Hematopoietic multipotent progenitor cell treated with erythropoietin and hydrocortisone succinate and interleukin-3 and kit ligand, for 4 days (in vitro differentiated cells): ENCODE measurements at places on chromosomes 16 and 17.

DNA sequence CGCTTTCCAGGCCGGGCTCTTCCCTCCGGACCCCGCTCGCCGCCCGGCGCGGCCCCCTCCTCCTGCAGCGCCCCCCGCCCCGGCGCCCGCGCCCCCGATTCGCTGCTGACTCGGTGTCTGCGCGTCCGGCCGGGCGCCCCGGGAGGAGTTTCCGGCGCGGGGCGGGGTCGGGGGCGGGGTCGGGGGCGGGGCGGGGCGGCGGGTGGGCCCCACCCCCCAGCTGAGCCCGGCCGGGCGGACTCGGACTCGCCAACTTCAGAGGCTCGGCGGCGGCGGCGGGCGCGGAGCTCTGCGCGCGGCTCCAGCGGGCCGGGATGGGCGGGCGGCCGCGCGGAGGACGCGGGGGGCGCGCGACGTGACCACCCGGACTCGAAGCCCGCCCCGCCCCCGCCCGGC is at the start of gene METRNL:
Gene METRNL, plus strand, starts transcription at position 258 of the 396 bp plus-strand sequence. CDS start 207 bp downstream, outside the sequence.
- peak; percentile 85 for DNase-seq

DNA sequence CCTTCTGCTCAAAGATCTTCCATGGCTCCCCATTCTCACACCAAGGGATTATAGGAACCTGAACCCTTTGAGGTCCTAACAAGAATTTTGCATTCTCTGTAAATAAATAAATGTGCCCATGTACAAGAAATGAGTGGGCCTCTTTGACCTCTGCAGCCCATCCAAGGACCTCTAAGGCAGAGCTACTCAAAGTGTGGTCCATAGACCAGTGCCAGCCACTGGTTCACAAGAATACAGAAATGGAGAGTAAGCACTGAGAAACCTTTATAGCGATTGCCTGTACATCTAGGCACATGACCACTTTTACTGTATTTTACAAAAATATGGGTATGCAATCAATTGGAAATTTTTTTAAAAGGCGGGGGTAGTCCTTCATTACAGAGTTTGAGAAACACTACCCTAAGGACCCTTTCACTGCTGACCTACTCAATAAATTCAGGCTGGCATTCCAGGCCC is 7.8 kb upstream of the SRCIN1 start:
- DNase-seq: no peak

DNA sequence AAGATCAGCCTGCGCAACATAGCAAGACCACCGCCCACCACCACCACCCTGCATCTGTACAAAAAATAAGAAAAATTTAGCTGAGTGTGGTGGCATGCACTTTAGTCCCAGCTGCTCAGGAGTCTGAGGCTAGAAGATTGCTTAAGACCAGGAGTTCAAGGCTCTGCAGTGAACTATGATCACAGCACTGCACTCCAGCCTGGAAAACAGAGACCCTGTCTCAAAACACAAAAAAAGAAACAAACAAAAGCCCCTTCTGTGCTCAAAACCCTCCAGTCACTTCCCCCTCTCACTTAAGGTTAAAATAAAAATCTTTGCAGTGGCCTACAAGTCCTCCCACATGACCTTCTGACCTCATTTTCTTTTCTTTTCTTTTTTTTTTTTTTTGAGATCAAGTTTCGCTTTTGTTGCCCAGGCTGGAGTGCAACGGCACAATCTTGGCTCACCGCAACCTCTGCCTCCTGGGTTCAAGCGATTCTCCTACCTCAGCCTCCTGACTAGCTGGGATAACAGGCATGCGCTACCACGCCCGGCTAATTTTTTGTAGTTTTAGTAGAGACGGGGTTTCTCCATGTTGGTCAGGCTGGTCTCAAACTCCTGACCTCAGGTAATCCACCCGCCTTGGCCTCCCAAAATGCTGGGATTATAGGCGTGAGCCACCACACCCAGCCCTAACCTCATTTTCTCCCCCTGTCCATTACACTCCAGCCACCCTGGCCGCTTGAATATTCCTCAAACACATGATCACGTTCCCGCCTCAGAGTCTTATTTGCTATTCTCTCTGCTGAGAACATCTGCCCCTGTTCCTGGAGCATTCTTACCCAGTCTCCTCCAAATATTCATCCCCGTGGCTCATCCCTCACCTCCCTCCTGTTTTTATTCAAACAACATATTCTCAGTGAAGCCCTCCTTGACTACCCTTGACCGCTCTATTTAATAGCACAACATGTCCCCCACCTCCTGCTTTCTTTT is 126.6 kb upstream of the MED13 start:
- DNase-seq: no peak

DNA sequence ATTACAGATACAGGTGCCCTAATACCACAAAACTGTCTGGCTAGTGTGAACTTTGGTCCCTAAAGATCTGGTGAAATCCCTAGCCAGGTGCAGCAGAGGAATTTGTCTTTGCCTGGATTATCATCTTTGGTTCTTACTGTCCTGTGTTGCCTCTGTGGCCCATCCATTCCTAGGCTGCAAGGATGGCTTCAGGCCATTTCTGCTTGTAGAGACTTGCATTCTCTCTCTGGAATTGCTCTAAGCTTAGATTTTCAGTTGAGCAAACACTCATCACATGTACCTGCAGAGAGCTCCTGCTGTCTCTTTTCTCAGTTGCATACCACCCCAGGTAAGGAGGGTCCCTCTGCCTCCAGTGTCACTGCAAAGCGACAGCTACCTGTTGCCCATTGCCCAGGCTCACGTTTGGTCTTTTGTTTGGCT is 114.9 kb downstream of the PRKCA start:
- DNase-seq: no peak

DNA sequence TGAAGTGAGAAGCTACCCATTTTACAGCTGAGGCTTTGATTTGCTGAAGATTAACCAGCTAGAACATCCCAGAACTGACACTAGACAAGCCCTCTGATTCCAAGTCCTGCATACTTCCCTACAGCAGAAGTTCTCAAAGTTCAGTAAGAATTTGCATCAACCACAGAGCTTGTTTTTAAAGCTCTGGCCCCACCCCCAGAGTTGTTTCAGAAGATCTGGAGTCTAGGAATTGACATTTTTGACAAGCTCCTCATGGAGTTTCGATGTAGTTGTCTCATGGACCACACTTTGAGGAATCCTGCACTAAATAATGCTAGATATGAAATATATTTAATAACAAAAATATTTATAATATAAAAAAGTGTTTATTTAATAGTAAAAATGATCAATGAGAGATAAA is 120.3 kb upstream of the ADAMTS18 start:
- DNase-seq: no peak

GRCh38 chr16:69691980-69692911 is 34.1 kb downstream of the NQO1 start:
- no peak for DNase-seq

DNA sequence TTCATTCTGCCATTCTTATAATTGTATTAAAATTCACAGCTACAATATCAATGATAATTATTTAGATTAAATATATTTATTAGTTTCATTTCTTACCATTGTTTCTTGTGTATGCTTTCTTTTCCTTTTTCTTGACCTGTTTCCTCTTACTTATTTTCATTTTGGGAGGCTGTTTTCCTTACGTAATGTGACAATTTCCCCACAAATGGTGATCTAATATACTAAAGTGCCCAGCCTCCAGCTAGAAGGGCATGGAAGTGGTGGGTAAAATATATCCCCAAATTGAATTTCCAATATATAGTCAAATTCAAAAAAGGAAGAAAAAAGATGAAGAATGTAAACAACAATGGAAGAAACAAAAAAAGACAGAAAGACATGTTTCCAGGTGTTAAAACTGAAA is 1.5 kb upstream of the ABCA6 start:
- DNase-seq: no peak

- DNase-seq: no peak
Observed at GRCh38 chr17:33567223-33567622, 274.1 kb upstream of the ASIC2 start.

DNA sequence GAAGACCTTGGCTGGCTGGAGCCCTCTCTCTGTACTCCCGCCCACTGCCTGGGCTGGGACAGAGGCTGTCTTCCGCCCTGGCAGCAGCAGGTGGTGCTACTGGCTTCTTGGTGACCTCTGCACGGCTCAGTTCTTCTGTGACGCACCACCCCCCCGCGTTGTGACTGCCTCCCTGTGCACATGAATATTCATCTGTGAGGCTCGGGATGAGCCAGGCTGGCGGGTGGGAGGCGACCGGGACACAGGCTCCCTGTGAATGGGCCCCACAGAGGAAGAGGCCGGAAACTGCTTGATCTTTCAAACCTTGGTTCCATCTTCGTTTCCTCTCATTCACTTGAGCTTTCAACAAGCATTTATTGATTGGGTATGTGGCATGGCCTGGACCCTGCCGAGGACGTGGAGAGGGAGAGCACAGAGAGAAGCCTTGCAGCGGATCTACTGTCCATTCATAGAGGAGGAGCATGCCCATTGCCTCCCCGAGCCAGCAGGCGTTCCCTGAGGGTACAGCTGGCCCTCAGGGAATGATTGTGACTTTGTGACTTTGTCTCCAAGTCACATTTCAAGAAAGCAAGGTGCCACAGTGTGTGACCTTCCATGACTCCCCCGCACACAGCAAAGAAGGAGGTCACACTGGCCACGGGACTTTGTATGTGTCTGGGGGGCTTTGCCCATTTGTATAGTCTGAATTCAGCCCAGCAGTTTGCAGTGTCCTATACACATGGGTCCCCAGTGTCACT is 45.0 kb downstream of the B9D1 start:
- peak; percentile 34 for DNase-seq

DNA sequence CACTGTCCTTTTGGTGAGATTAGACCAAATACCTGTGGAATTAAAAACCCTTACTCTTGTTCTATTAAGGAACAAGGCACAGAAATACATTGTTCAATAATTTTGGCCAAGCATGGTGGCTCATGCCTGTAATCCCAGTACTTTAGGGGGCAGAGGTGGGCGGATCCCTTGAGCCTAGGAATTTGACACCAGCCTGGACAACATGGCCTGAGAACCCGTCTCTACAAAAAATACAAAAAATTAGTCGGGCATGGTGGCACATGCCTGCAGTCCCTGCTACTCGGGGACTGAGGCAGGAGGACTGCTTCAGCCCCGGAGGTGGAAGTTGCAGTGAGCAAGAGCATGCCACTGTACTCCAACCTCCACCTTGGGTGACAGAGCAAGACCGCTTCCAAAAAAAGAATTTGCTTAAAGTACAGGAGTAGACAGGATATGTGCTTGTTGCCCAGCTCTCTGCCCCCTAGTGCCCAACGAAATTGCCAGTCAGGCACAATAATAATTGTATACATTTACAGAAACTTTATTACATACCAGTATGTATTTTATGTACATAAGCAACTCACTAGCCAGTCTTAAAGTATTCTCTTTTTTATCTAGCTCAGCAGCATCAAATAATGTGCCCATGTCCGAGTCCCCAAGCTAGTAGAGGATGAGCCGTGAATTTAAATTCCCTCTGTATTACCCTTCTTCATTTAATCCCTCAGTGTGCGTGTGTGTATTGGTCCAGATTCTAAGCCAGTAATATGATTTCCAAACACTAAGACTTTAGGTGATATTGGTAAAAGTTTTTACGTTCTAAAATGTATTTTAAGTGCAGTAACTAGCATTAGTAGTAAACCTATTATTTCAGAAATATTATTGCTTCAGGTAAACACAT is 1.4 kb downstream of the THUMPD1 start:
- peak; percentile 80 for DNase-seq

GRCh38 chr17:50883850-50884438 is 17.8 kb upstream of the TOB1 start:
- peak; percentile 85 for DNase-seq

GRCh38 chr16:68346892-68347480 is 36.2 kb downstream of the PRMT7 start:
- no peak for DNase-seq

GRCh38 chr17:19747829-19748806 is at the start of gene ALDH3A1:
Gene ALDH3A1 (minus strand): TSS chr17:19748298. CDS start chr17:19745129, 3,169 bp downstream.
- no peak for DNase-seq

DNA sequence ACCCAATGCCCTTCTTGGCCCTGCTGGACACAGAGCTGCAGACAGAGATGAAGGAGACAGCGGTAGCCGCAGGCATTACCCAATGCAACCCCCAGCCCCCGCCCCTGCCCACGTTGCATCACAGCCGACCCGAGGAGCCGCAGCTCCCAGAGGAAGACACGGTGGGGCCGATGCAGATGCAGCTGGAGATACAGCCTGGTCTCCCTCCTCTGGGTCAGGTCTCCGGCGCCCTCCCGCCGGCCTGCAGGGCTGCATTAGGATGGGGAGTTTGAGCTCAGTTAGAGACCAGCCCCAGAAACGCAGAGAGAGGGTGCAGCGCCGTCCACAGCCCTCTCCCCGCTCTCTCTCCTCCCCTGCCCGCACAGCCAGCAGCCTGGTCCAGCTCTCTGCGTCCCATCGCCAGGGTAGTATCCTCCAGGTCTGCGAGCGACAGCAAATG is 19.4 kb upstream of the UBE2I start:
- DNase-seq: peak; percentile 72

- no peak for DNase-seq
Observed at GRCh38 chr17:43660816-43661493, 767 bp downstream of the MEOX1 start.

GRCh38 chr17:1789936-1790335 is 28.1 kb downstream of the SERPINF1 start:
- no peak for DNase-seq

DNA sequence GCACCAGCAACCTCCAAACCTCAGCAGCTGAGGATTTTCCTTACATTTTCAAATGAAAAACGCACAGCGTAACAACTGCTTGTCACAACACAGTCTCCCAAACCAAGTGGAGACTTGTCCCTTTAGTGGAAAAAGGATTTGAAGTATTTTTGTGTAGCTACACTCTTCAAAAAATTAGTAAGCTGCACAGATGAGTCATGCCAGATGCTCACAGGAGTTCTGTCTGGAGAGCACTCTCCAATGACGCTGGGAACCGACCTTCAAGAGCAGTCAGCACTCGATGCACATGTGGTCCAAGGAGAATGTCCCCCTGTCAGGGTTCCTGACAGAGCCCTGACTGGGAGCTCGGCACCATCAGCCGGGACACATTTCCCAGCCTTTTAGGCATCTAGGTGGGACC is 39.8 kb downstream of the MAP1LC3B start:
- DNase-seq: no peak

DNA sequence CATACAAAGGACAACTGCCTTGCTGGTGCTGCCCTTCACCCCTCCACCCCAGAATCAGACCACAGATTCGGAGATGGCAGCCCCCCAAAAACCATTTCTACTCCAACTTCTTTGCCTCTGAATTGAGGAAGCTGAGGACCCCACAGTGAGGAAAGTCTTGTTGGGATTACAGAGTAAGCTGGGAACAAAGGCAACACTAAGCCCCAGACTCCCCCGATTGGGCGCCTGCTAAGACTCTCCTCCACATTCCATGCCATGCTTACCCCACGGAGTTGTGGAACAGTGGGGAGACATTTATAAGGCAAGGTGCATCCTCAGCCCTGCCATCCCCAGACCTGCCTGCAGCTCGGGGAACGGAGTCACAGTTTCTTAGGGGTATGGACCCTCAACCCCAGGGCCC is 1.9 kb downstream of the GIT1 start:
- DNase-seq: no peak

- DNase-seq: peak; percentile 15
Observed at GRCh38 chr16:79439901-79440300, 160.6 kb downstream of the MAF start.
